ENCODE measurements at places on chromosomes 12 and 14.

- DNase-seq = no peak
Measured at GRCh38 chr14:105878125-105878524, 351.7 kb downstream of the TMEM121 start.

GRCh38 chr14:103099081-103099732 lies 4.7 kb downstream of the EXOC3L4 start:
- DNase-seq = no peak

- DNase-seq = peak; percentile 59
Measured at GRCh38 chr14:86321151-86321550, 791.2 kb downstream of the FLRT2 start.

GRCh38 chr12:126447346-126447745 lies 1382.1 kb downstream of the AACS start:
- no peak for DNase-seq

DNA sequence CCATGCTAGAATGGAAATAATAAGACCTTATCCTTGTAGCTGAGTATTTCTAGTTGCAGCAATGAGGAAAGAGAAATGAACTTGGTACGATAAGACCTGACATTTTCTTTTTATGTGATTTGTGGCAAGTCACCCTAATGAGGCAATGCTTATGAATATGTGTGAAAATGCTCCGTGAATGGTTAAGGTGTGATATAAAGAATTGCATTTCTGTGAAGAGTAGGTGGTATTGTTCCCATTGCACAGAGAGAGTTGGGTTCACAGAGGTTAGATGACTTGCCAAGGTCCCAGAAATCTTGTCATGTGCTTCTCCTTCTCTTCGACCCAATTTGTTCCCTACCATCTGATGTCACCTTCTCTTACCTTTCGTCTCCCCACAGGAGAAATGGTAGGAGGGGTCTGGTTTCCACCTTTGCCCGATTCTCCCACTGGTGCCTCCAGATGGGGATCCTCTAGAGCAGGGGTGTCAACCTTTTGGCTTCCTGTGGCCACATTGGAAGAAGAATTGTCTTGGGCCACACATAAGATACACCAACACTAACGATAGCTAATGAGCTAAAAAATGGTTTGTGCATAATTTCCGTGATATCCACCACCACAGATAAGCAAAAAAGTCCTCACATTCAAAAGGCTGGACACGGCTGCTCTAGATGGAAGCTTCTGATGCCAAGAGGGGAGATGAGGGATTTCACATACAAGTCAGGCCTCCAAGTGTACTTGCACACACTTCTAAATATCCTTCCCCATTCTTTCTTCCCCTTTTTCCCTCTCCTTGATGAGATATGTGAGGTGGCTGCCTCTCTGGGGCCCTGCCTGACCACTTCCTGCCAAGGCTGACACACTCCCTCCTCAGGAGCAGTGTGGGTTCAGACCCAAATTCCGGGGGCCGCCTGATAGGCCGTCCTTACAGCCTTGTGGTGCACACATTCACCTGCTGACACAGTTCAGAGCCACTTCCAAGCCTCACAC lies 96.1 kb downstream of the PLXNC1 start:
- DNase-seq = no peak

Data from A673 (cell line).